Erythroblast (primary cell): ENCODE measurements at places on chromosomes 2 and 18.

DNA sequence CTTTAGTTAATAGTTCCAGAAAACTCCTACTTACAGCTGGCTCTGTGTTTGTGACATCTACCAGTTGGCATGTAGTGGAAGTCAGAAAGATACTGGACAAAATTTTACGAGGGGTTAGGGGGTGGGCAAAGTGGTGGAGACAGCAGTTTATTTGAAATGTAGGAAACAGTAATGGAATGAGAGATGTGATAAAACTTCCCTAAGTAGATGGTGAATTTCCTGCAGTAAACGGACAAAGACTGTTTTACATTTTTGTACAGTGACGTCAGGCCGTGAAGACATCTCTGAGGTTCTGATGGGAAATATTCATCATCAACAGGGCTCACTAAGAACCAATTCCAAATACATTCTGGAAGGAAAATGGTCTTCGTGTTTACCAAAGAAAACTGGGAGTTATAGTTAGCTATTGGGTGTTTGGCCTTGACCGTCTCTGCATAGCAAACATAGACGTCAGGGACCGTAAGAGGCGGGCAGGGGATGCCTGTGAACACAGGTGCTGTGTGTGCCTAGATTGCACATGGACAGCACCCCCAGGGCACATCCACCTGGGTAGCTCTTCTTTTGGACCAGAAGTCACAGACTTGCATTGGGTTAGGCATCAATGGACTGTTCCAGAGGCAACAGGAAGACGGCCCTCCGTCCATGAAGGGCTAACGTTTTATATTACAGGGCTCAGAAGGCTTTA lies 131.5 kb downstream of the ZNF516 start:
- no peak for DNase-seq

DNA sequence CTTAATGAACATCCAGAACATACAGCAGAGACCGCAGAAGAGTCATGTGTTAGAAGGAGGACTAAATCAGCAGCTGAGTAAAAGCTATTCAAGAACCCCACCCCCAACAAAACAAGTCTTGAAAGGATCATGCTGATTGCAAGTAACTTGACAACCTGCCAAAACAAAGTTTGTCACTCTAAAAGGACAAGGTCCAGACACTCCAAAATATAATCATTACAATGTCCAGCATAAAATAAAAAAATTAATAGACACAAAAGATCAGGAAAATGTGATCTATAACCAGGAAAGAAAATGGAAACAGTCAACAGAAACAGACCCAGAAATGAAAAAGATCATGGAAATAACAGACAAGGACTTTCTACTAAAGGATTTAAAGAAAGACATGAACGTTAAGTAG lies 28.5 kb downstream of the CCDC88A start:
- DNase-seq: no peak

DNA sequence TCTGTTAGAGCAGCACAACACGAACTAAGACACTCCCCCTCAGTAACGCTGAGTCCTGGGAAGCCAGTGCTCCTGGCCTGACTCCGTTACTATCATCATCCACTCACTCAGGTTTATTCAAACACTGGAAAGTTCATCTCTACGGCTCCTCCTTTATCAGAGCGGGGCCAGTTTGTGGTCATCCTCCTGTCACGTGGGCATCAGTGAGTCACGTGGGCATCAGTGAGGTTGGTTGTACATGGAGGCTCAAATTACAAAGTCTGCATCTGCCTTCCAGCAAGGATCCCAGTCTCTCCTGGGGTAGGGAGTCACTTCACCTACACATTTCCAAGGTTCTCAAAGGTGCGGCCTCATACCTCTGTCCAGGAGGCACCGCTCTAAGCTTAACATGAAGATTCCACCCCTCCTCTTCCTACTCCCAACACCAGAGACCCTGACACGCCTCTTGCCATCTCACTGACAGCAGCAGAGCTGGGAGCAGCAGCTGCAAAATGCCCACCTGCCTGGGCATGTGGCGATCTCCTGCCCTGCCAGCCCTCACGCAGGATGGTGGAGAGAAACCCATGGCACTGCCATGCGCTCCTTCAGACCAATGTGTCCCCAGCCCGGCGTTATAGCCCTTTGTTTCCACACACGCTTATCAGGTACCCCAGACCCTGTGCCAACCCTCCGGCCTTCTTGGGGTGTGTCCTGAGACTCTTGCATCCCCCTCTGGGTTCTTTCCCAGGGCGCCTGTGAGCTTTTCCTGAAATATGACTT lies 99.2 kb upstream of the PTPRM start:
- no peak for DNase-seq

DNA sequence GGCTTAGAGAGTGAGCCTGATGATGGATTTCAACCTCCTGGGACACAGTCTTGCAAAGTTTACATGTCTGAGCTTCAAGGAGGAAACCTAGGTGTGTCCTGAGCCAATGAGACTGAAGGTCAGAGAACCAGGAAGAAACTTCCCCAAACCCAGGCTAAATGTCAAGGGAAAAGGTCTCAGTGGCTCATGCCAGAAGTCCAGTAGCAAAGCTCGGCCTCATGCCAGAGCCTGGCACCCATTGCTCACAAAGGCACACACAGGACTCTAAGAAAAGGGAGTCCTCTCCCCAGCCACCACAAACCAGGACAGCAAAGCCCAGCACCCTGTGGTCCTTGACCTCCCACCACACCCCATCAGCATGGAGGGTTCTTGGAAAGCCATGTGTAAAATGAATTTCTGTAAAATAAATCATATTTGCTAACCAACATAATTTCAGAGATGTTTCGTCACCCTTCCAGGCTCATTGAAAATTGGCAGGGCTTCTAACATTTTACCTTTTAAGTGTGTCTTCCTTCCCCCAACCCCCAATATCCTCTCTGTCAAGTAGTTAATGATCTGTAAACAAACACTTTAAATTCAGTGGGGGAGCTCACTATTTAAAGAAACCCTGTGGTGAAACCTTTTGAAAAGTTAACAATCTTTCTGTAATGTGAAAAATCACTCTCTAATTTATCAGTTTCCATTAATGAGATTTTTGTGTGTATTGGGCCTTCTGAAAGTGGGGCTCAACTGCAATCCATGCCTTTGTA lies 77.1 kb downstream of the BCL11A start:
- DNase-seq: no peak

GRCh38 chr2:207901829-207902228 lies 123.5 kb downstream of the PLEKHM3 start:
- DNase-seq: no peak

DNA sequence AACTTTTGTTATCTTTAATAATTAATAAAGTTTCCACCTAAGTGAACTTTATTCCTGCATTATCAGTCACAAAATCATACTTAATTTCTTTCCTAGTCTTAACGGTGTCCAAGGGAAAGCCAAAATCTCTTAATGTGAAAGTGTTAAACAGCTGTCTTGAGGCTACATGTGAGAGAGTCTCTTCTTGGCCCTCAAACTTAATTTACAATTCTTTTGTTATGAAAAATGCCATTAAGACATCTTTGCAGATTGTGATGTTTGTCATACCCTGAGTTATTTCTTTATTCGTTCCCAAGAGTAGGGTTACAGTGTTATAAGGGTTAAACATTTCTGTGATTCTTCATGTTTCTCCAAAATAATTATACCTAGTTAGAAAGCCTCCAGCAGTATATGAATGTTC lies 64.6 kb downstream of the ANKRD12 start:
- DNase-seq: no peak
